ENCODE measurements at places on chromosomes 2 and 18.

DNA sequence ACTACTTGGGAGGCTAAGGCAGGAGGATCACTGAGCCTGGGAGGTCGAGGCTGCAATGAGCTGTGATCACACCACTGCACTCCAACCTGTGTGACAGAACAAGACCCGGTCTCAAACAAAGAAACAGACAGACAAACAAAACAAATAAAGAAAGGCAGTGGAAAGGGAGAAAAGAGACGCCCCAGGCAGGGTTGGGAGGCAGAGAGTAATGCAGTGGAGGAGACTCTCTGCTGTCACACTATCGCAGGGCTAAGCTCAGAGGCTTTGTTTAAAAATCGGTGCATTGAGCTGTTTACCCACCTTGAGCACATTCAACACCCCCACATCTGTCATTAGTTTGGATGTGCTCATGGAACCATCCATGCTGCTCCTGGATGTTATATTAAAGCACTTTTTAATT, 84.2 kb upstream of the RMP24 start:
- DNase-seq: no peak

GRCh38 chr18:70382017-70382416, 93.2 kb downstream of the SOCS6 start:
- no peak for DNase-seq

DNA sequence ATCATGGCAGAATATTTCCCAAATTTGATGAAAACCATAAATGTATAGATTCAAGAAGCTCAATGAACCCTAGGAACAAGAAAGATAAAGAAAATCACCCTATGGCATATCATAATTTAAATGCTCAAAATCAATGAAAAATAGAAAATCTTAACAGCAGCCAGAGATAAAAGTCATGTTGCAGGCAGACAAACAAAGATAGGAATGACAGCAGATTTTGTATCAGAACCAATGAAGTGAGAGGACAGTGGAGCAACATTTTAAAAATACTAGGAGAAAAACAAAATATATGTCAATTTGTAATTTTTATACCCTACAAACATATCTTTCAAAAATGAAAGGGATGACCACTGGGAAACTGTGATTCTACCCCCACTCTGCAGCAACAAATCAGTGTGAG, 203.3 kb downstream of the PIEZO2 start:
- no peak for DNase-seq

DNA sequence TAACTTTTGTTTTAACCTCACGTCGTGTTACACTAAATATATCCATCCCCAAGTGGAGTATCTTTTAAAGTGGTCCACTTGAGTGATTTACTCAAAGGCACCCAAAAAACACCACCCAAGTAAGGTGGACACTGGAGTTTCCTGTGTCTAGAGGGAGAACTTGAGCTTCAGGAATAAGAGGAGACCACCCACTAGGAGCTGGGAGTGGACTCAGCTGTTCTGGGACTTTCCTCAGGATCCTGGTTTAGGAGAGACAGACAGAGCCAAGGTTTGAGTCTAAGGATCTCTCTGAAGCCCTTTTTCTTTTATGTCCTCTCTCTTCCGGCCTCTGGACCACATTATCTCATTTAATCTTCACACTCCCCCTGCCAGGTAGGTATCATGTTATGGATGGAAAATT, 150.7 kb downstream of the GBX2 start:
- DNase-seq: no peak

DNA sequence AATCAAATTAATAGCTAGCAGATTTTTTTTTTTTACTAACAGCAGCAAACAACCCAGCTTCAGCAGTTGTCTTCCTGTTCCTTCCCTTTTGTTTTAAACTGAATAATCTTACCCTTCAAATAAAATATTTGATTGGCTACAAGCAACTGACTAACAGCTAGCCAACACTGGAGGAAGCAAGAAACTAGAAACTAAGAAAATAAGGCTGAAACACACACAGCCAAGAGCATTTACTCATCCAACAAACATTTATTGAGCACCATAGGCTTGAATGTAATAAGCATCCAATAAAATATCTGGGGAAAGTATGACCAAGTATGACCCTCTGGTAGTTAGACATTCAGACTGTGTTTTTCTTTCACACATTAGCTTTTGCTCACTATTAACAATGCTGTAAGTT, 189.2 kb downstream of the CD226 start:
- no peak for DNase-seq

DNA sequence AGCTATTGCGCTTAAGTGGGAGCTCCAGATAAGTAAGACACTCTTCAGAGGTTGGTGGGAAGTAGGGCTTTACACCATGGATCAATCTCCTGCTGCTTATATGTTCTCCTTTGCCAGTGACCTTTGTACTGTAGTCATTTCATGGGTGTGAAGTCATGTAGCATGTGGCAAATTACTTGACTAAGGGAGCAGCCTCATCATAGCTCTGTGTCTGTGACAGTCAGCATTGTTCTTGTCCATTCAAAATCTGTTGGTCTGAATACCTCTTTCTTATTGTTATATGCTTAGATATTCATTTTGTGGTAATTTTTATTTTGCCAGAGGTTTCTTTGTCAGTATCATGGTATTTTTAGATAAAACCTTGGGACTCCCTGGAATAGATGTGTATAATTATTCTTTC, 18.2 kb downstream of the SLC4A1AP start:
- no peak for DNase-seq

DNA sequence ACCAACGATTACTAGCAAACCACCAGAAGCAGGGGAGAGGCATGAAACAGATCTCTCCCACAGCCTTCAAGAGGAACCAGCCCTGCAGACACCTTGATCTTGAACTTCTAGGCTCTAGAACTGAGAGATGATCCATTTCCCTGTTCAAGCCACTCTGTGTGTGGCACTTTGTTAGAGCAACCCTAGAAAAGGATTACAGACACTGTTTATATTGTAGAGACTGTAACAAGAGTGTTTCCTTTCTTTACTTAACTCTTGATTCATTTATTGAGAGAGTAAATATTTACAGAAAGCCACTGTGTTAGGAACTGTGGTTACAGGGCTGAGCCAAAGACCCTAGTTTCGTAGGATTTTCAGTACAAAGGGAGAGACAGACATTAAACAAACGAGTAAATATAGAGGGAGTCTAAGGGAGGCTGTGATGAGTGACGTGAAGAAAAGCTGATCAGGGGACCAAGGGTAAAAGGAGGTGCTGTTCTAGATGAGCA, 10.9 kb downstream of the CCDC68 start:
- no peak for DNase-seq

GRCh38 chr2:627340-627709, 49.9 kb downstream of the TMEM18 start:
- DNase-seq: no peak

GRCh38 chr2:240121675-240122074, 14.4 kb downstream of the COPS9 start:
- DNase-seq: no peak
